Activated CD4-positive, alpha-beta T cell treated with anti-CD3 and anti-CD28 coated beads, Interleukin-2, amount 10 ng/mL, durations not matched to agents 7 days and 5 days (primary cell): ENCODE measurements at places on chromosomes 6 and 20. TPM values are rescaled to one million over a fixed set of nuclear protein-coding genes. Genes with fewer than 3 reads are reported as not detected.

DNA sequence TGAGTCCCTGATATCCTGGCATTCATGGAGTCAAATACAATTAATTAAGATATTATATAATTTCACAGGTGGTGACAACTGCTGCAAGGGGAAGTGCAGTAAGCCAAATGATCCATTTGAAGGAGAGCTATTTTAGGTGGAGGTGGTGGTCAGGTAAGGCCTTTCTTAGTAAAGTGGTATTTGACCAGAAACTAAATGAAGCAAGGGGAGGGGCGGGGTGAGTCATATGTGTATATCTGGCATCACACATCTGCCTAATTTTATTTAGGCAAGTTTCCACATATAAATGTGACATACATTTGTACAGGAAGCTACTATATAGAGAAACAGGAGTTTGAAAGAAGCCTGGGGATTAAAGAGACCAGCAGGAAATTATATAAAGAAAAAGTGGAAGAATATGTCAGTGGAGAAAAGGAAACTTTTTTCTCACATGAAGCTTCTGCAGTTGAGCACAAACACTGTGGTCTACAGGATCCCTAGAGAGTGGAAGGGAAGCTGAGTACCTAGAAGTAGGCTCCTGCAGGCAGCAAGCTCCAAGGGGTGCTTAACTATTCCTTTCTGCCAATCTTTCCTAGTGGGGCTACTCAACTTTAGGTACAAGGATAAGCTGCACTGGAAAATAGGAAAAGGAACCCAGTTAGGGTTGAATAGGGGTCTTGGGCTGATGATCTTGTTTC, 99.6 kb downstream of the OGFRL1 start:
- DNase-seq: no peak
- H3K27ac ChIP-seq: no peak overlapping the region
- H3K36me3 ChIP-seq: no peaks in the 10 kb centered on the region
- peaks cover 14% of the 10 kb centered on the region for H3K27me3 ChIP-seq
- H3K4me1 ChIP-seq: no peaks in the 10 kb centered on the region

- no peaks in the 10 kb centered on the region for H3K4me1 ChIP-seq
- no peaks in the 10 kb centered on the region for H3K27me3 ChIP-seq
- H3K4me3 ChIP-seq: no peak overlapping the region
- DNase-seq: no peak
These were observed 14.6 kb downstream of the SRC start for GRCh38 chr20:37360391-37361115.

DNA sequence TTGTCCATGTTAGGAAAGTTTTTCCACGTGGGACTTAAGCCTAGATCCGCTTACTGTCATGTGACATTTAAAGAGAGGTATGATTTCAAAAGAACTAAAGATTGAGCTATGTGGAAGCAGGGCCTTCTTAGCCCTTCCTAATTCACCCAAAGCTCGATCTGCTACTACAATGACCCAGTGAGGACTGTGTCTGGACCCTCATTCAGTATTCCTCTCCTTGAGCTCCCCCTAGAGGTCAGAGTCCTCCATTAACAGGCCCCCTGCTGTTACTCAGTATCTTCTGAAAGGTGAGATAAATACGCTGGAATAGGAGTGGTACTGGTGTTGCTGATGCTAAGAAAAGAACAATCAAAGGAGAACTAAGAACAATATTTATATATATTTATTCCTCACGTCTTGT, 414.0 kb downstream of the GJA1 start:
- H3K36me3 ChIP-seq: no peaks in the 10 kb centered on the region
- no peak overlapping the region for H3K27ac ChIP-seq
- H3K4me3 ChIP-seq: no peak overlapping the region
- no peaks in the 10 kb centered on the region for H3K27me3 ChIP-seq
- DNase-seq: peak; percentile 46

DNA sequence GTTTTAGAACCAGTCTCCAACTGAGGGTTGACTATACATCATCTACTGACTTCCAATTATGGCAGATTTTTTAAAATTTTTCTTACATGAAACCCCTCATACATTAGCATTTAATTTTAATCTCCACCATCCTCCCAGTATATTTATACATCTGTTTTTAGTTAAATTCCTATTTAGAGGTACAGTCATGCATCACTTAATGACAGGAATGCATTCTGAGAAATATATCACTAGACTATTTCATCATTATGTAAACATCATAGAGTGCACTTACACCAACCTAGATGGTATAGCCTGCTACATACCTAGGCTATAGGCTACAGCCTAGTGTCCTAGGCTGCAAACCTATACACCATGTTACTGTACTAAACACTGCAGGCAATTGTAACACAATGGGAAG, 316.7 kb upstream of the MARCKS start:
- no peaks in the 10 kb centered on the region for H3K36me3 ChIP-seq
- H3K27ac ChIP-seq: no peak overlapping the region
- H3K4me1 ChIP-seq: no peaks in the 10 kb centered on the region
- no peak overlapping the region for H3K4me3 ChIP-seq
- no peak for DNase-seq
- H3K27me3 ChIP-seq: no peaks in the 10 kb centered on the region

GRCh38 chr20:19735446-19735845, 22.6 kb upstream of the RIN2 start:
- H3K4me1 ChIP-seq: peaks cover 5% of the 10 kb centered on the region
- H3K27me3 ChIP-seq: no peaks in the 10 kb centered on the region
- H3K4me3 ChIP-seq: no peak overlapping the region
- no peak for DNase-seq

DNA sequence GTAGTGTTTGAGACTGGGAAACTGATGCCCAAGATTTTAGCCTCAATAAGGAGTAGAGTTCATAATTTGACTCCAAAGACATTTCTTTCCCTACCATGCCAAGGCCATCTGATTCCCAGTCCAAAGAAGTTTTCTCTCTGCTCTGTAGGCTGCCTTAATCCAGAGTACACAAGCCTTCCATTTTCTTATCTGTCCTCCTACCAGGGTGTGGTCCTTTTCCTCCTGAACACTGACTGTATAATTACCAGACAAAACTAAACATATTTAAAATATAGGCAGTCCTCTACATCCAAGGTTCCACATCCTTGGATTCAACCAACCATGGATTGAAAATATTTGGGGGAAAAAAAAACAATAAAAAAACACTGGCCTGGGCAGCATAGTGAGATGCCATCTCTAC, 108.4 kb downstream of the SLC16A10 start:
- H3K27ac ChIP-seq: no peak overlapping the region
- H3K4me1 ChIP-seq: peaks cover 7% of the 10 kb centered on the region
- no peaks in the 10 kb centered on the region for H3K27me3 ChIP-seq
- peaks cover 5% of the 10 kb centered on the region for H3K36me3 ChIP-seq
- no peak overlapping the region for H3K4me3 ChIP-seq
- no peak for DNase-seq

- H3K4me1 ChIP-seq: no peaks in the 10 kb centered on the region
- H3K27me3 ChIP-seq: no peaks in the 10 kb centered on the region
- H3K4me3 ChIP-seq: no peak overlapping the region
- no peaks in the 10 kb centered on the region for H3K36me3 ChIP-seq
- H3K27ac ChIP-seq: no peak overlapping the region
These were observed 14.6 kb upstream of the CDK5RAP1 start for GRCh38 chr20:33415948-33416347.

DNA sequence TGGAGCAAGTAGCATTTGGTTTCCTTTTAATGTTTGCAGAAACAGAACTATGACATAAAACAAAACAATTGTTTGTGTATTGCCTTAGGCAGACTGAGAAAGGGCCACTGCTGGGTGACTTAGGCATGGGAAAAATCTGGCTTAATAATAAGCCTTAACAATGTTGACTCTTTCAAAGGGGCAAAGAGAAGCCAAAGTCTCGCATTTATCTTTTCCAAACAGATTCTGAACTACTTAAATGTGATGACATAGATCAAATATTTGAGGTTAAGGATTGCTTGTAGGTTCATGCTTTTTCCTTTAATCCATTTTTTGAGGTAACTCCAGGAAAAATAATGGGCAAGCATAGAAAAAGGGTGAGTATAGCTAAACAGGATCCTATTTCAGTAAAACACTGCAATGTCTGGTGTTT, 39.6 kb downstream of the ADAT2 start:
- no peaks in the 10 kb centered on the region for H3K27me3 ChIP-seq
- no peaks in the 10 kb centered on the region for H3K36me3 ChIP-seq
- no peak overlapping the region for H3K27ac ChIP-seq
- DNase-seq: no peak
- no peaks in the 10 kb centered on the region for H3K4me1 ChIP-seq

GRCh38 chr20:50379049-50379990, 130.9 kb upstream of the PTPN1 start:
- H3K4me1 ChIP-seq: peaks cover 70% of the 10 kb centered on the region
- H3K4me3 ChIP-seq: no peak overlapping the region
- peaks cover 3% of the 10 kb centered on the region for H3K36me3 ChIP-seq
- no peaks in the 10 kb centered on the region for H3K27me3 ChIP-seq

DNA sequence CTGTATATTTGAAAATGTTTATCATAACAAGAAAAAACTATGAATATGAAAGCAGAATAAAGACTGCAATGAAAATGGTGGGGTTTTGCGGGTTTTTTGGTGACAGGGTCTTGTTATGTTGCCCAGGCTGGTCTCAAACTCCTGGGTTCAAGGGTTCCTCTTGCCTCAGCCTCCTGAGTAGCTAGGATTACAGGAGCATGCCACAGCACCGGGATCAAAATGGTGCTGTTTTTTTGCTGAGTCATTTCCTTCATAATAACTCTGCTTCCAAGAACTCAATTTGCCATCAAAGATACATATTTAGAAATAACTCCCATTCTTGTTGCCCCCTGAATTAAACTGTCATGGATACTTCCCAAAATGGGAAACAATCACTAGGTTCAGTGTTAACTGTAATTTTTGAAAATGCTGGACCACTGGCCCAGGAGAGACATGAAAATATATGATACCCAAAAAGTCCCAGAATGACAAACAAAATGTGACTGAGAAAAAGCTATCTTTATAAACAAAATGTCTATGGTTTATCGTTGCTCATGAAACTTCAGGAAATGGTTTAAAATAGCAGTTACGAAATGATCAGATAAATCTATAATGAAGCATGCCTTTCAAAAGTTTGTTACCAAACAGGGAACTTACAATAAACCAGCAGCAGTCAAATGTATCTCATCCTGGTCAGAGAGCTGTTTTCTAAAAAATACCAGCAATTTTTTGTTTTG, 32.2 kb downstream of the ILRUN start:
- peaks cover 47% of the 10 kb centered on the region for H3K4me1 ChIP-seq
- H3K4me3 ChIP-seq: no peak overlapping the region
- H3K27ac ChIP-seq: peak overlapping the region; percentile 85
- no peaks in the 10 kb centered on the region for H3K27me3 ChIP-seq

GRCh38 chr6:42989923-42990322, 5.6 kb downstream of the PPP2R5D start:
- H3K27ac ChIP-seq: no peak overlapping the region
- no peak overlapping the region for H3K4me3 ChIP-seq
- H3K27me3 ChIP-seq: no peaks in the 10 kb centered on the region
- DNase-seq: no peak
- peaks cover 43% of the 10 kb centered on the region for H3K4me1 ChIP-seq

DNA sequence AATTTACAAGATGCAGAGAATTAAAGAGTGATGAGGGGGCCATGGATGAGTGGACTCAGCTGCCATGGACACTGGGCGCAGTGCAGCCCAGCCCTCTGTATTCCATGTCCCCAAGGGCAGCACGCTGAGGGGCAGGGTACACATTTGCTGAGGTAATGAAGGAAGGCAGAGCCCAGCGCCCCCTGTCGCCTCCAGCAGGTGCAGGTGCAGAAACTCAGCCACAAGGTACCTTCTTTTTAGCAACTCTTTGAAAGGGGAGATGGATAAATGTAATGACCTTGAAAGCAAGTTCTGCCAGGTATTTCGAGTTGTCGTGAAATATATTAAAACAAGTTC, 7.1 kb downstream of the CD93 start:
- H3K27me3 ChIP-seq: peaks cover 10% of the 10 kb centered on the region
- no peaks in the 10 kb centered on the region for H3K36me3 ChIP-seq
- peaks cover 8% of the 10 kb centered on the region for H3K4me1 ChIP-seq
- no peak overlapping the region for H3K4me3 ChIP-seq
- H3K27ac ChIP-seq: no peak overlapping the region
- DNase-seq: no peak

GRCh38 chr20:50563133-50563944, 53.2 kb downstream of the PTPN1 start:
- DNase-seq: no peak
- H3K4me3 ChIP-seq: no peak overlapping the region
- no peak overlapping the region for H3K27ac ChIP-seq
- H3K27me3 ChIP-seq: no peaks in the 10 kb centered on the region
- H3K36me3 ChIP-seq: peaks cover 69% of the 10 kb centered on the region
- peaks cover 61% of the 10 kb centered on the region for H3K4me1 ChIP-seq

DNA sequence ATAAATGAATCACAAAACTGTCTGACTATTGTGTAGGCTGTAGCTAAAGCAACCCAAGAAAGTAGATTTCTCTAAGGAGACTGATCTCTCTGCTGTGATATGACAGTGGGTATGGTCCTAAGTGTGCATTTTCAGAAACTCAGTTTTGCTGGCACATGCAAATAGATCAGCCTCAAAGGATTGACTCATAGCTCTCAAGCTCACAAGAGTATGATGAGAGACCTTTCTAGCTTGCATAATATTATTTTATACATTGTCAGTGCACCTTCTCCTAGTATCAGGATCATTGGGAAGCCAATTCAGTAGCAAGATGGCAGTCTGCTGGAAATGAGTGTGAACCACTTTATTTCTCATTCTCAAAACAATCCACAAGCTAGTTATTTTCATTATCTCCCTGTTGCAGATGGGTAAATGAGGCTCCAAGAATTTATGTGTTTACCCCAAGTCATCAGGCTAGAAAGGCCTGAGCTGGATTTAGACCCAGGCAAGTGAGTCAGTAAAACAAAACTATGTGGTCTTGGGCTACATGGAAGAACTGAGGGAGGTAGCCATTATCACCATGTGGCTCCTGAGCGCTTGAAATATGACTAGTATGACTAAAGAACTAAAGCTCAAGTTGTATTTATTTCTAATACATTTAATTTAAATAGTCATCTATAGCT, 27.9 kb upstream of the PLCB4 start:
- no peak for DNase-seq
- H3K4me3 ChIP-seq: no peak overlapping the region
- no peaks in the 10 kb centered on the region for H3K36me3 ChIP-seq
- no peaks in the 10 kb centered on the region for H3K4me1 ChIP-seq
- H3K27ac ChIP-seq: no peak overlapping the region

DNA sequence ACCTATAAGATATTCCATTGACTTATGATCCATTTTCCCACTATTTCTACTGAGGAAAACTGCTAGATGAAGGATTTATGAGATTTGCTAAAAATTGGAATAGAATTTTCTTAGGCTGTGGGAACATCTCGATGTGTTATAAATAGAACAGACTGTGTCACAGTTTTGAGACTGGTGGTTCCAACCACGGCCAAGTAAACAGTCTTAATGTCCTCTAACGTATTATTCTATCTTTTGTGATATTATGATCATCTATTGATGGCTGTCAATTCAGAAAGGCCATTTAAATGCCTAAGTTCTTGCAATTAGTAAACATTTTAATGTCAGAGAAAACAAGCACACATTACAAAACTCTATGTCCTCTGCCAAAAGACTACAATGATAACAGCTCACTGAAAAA, 71.5 kb upstream of the PLN start:
- H3K36me3 ChIP-seq: peaks cover 28% of the 10 kb centered on the region
- H3K27ac ChIP-seq: no peak overlapping the region
- H3K4me1 ChIP-seq: no peaks in the 10 kb centered on the region
- no peak for DNase-seq

Gene RAB44
- 0.08 TPM for total RNA-seq

Gene POU5F1
- total RNA-seq: not detected
